Glutamatergic neuron (in vitro differentiated cells): ENCODE measurements at places on chromosomes 5 and 9. TPM values are rescaled to one million over a fixed set of nuclear protein-coding genes. Genes with fewer than 3 reads are reported as not detected.

CCDC192 gene
- total RNA-seq = not detected

AK1 gene
- total RNA-seq = 121 TPM

CCDC180 gene
- total RNA-seq = 13.1 TPM

DMRT3 gene
- 1.7 TPM for total RNA-seq

NEURL1B gene
- total RNA-seq = 11.4 TPM

UGT3A2 gene
- 0.37 TPM for total RNA-seq

DMRTA1 gene
- total RNA-seq = 30.1 TPM

ZDHHC11B gene
- 42.8 TPM for total RNA-seq
